ENCODE measurements at places on chromosomes 6 and 20.

GRCh38 chr20:9072861-9073500, 4.1 kb downstream of the PLCB4 start:
- no peak for DNase-seq

- peak; percentile 28 for DNase-seq
These were observed 388.6 kb upstream of the BTBD3 start for GRCh38 chr20:11529047-11529446.

GRCh38 chr20:37464611-37465010, 56.4 kb upstream of the NNAT start:
- no peak for DNase-seq

DNA sequence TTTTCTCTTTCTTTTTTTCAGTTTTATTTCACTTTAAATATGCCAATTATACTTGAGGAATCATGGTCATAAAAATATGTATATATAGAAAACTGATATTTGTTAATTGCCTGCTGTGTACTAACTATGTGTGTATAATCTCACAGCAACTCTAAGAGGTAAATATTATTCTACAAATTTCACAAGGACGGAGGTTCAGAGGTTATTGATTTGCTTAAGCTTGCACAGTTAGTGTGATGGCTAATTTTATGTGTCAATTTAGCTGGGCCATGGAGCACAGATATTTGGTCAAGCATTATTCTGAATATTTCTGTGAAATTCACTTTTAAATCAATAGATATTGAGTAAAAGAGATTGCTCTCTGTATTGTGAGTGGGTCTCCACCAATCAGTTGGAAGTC, 75.7 kb upstream of the CENPW start:
- no peak for DNase-seq

- DNase-seq = no peak
These were observed 17.0 kb upstream of the RPS6KA2 start for GRCh38 chr6:166643891-166644590.

GRCh38 chr20:53448875-53449274, 144.8 kb downstream of the ZNF217 start:
- DNase-seq = no peak

- no peak for DNase-seq
These were observed 292.7 kb downstream of the ESR1 start for GRCh38 chr6:152100183-152100618.

GRCh38 chr6:45422503-45423110, 44.9 kb upstream of the SUPT3H start:
- DNase-seq = peak; percentile 66
